ENCODE measurements at places on chromosomes 16 and 17. TPM values are rescaled to one million over a fixed set of nuclear protein-coding genes. Genes with fewer than 3 reads are reported as not detected.

The BPTF gene
- total RNA-seq = 91.2 TPM

The EIF3CL gene
- total RNA-seq = 169 TPM

The PPP1R9B gene
- 130 TPM for total RNA-seq

The LRRC36 gene
- 0.60 TPM for total RNA-seq

The GSPT1 gene
- total RNA-seq = 216 TPM

The HSPB9 gene
- not detected for total RNA-seq

The ATF7IP2 gene
- total RNA-seq = 22.9 TPM
